OCI-M1 (cell line): ENCODE measurements at places on chromosomes 1 and 21.

DNA sequence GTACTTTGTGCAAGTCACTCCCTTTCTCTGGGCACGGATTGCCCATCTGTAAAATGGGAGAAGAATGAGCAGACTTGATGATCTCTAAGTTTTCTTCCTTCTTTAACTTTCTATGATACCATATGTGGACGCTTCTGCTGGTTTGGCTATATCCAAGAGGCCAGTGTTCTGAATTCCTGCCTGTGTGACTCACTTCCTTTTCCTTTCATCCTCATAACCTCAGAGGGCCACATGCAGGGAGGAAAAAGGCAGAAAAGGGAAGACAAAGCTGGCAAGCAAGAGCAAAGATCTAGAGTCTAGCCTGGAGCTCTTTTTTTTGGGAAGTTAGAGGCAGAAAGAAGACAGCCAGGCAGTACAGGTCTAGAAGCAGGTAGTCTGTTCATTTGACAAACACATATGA is 151.2 kb downstream of the OMA1 start:
- no peak for DNase-seq

DNA sequence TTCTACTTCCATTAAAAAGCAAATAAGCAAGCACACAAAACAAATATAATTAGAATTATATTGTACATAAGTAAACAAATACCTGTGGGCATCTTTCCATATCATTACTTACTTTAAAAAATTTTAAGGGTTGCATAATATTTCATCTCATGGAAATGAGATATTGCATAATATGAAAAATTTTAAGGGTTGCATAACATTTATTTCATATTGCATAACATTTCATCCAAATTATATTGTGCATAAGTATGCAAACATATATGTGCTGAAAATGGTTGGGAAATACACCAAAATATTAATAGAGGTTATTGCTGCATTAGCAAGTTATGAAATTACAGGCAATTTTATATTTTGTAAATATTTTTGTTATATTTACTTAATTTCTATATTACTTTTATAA is 213.7 kb downstream of the KCNH1 start:
- DNase-seq: peak; percentile 13

- DNase-seq: no peak
These were observed 256.7 kb upstream of the SNX7 start for GRCh38 chr1:98404866-98405265.

- no peak for DNase-seq
These were observed 127.6 kb upstream of the C1orf105 start for GRCh38 chr1:172292840-172293239.

GRCh38 chr1:64866689-64867088 is 99.7 kb downstream of the JAK1 start:
- no peak for DNase-seq

- DNase-seq: no peak
These were observed 22.5 kb downstream of the CHD5 start for GRCh38 chr1:6157528-6158174.

DNA sequence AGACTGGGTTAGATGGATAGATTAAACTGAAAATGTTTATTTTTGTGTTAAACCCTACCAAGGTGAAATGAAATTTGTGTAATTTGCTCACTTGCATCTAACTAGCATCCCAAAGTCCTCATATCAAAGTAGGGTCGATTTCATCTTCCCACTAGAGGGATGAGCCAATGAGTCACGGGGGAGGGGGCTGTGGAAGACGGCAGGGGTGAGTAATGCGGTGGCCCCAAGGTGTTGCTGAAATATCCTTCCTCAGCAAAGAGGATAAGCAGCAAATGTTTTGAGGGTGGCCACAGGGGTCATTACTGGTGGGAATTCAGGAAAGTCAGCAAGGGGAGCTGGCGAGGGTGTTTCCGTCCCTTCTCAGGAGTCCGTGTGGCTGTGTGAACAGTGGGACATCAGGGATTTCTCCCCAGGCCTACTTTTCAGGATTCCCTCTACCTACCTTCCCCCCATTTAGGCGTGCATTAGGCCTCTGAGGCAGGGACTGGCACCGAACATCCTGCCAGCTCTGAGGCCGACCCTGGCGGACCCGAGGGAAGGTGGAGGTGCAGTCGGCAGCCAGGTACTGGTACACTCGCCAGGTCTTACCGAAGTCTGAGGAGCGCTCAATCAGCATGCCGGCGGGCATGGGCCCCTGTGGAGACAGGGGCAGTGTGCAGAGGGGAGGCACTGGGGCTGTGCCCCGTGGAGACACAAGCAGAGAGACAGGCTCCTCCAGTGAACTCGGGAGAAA is 18.1 kb downstream of the LAMB3 start:
- DNase-seq: no peak

DNA sequence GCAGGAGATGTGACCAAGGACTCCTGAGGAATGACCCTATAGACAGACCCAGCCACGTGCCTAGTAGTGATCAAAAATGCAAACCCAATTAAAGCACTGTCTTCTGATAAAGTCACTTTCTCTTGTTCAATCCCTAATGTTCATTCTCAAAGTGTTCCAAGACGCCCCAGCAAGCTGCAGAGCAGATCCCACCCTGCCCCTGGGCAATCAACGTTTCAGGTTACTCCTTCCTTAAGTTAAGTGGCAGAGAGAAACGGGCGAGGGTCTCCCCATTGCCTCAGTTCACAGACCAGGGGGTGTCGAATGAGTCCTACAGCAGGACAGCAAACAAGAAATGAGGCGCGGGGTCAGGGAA is 699 bp upstream of the RGS2 start:
- peak; percentile 64 for DNase-seq

DNA sequence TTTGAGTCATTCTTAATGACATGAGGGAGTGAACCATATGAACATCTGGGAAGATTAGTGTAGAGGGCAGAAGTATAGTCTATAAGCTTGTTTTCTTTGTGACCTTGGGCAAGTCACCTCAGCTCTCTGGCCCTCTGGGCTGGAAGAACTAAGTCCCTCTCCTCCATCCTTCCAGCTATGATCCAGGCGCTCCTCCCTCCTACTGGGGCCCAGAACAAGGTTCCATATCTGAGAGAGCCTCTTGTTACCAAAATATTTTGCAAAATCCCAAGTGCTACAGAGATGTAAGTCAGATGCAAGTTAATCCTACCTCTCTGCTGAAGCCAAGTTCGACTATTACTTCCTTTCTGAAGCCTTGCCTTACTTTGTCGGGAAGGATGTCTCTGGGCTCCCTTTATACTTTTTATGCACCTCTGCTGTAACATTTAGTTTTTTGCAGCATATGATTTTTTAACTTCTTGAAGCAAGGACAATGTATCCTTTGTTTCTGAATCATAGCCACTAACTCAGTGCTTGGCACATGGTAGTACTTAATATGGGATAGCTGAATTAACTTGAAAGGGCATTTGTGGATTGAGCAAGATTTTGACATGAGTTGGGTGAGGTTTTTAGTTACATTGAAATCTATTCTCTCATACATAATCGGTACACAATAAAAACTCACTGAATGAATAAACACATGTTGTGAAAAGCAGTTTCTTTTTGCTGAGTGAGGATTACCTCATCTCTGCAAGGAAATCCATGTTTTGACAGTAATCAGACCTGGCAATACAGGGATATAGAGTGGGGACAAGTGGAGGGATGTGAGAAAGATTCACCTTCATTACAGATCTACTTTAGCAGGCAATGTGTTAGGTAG is 54.7 kb upstream of the BEND5 start:
- no peak for DNase-seq

GRCh38 chr21:28749536-28749935 is 243.1 kb downstream of the LTN1 start:
- DNase-seq: no peak

GRCh38 chr1:116265931-116266863 is 106.8 kb upstream of the ATP1A1 start:
- no peak for DNase-seq

DNA sequence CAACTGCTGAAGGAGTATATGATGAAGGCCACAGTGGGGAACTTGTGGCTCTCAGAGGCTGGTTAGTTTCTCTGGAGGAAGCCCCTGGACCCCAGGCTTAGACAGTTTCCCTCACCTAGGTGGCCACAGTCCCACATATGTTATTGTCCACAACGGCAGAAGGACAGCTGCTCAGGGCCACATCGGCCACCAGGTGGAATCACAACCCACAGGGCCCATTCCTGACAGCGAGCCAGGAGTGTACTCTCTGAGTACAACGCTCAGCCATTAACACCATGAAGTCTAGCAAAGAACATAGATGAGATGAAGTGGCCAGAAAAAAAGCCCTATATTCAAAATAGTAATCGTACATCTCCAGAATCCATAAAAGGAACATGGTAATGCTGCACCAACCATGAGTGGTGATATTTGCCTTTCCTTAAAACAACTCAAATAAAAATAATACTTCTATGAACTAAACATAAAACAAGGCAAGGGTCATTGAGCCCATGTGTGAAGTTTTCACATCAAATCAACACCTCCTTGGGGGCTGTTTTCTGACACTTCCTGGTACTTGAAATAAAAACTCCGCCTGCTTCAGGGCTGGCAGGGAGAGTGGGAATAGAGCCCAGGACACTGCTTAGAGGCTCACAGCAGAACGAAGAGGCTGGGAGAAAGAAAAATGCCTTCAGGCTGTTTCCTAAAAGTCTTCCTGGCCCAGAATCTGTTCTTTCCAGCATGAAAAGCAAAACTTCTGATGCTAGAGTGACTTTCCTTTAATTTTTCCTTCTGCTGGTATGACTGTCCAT is 383.3 kb downstream of the HHAT start:
- DNase-seq: no peak

GRCh38 chr1:115275216-115275615 is 62.8 kb downstream of the NGF start:
- peak; percentile 43 for DNase-seq

- DNase-seq: peak; percentile 85
These were observed 569 bp upstream of the WARS2 start for GRCh38 chr1:119141020-119141424.
